Naive thymus-derived CD8-positive, alpha-beta T cell (primary cell): ENCODE measurements at places on chromosomes 13 and 19.

DNA sequence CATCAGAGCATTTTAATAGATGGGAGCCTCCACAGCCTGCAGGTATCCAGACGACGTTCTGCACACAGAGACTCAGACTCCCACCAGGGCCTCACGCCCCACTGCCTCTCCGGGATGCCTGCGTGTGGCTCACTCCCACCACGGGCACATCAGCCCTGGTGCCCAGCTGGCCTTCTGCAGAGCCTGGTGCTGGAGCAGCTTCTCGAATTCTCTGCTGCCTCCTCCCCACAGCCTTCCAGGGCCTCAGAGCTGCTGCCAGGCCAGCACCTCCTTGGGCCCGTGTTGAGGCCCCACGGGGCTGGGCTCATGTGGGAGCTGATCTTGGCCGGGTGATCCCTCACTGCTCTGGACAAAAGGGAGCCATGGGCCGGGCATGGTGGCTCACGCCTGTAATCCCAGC, 90.9 kb downstream of the KDM4B start:
- DNase-seq = no peak

GRCh38 chr19:42831221-42832019, 48.1 kb downstream of the PSG1 start:
- DNase-seq = no peak

DNA sequence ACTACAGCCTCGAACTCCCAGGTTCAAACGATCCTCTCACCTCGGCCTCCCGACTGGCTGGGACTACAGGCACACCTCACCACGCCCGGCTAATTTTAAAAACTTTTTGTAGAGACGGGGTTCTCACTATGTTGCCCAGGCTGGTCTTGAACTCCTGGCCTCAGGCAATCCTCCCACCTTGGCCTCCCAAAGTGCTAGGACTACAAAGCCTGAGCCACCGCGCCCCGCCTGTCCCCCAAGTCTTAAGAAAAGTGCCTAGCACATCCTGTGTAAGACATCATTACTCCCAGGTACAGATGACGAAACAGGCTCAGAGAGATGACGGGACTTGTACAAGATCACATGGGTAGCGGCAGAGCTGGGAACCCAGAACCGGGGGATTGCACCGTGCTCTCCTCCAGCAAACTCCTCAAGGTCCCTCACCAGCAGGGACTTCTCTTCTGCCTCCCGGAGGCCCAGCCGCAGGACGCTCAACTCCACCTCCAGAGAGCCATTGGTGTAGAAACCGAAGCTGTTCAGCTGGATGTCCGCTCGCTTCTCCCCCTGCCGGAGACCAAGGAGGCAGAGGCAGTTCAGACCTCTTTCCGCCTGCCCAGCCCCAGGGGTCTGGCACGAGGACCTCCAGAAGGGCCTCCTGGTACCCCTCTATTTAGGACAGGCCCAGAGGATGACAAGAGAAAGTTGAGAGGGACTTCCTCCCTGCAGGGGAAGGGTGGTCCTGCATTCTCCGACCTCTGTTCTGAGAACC, 1.0 kb downstream of the GPR108 start:
- peak; percentile 50 for DNase-seq

DNA sequence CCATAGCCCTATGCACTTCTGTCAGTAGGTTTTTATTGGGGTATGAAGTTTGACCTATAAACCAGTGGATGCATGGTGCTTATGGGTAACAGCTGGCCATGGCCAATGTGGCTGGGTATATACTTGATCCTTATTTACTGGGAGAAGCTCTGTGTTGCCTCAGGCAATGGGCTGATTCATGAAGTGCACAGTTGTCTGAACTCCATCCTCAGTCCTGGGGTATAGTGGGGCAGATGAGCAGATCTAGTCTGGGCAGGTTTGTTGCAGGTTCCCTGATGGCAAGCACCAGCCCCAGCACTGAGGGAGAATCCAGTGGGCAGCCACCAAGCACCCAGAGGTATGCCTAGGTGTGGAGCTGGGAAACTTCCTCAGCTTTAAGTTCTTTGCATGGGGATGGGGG, 274.4 kb downstream of the TDRD3 start:
- DNase-seq = no peak

- no peak for DNase-seq
Observed at GRCh38 chr13:43915451-43915850, 35.7 kb downstream of the LACC1 start.

DNA sequence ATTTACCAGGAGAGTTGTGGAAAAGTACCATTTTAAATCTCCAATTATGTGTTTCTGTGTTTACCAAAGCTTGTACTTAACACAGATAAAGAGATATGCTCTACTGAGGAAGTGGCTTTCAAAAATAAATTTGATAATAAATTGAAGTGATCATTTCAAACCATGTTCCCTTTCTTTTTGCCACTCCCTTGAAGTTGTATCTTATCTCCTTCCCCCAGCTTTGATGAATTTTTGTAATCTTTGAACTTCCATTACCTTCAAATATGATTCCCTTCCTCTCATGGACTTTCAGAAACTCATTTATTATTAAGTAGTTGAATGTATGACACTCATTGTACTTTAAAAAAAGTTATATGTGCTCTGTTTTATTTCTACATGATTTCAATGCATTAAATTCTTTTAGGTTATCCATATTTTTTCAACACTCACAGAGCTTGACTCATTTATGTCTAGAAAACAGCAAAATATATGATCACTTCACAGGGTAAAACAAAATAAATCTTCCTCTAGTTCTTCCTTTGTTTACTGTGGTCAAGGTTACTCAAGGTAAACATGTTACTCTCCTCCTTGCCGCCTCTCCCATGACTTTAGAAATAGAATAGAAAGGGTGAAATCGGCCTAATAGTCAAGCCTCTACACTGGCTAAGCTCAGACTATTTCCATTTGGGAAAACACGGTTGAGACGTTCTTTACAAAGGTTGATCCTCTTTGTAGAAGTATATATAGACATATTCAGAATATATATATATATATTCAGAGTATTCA, 251.2 kb upstream of the SPRY2 start:
- no peak for DNase-seq

DNA sequence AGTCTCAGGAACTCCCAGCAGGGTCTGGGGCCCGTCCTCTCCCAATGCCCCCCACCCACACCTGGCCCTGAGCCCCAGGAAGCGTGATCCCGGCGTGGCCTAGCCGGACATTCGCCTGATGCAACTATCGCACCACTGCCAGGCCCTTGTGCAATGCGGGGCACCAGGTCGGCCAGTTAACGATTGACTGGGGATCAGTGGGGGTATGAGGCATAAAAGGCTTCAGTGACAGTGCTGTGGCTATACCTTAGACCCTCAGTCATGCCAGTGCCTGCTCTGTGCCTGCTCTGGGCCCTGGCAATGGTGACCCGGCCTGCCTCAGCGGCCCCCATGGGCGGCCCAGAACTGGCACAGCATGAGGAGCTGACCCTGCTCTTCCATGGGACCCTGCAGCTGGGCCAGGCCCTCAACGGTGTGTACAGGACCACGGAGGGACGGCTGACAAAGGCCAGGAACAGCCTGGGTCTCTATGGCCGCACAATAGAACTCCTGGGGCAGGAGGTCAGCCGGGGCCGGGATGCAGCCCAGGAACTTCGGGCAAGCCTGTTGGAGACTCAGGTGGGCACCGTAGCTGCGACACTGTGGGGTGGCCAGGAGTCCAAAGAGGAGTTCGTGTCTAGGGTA, at the start of gene ANGPTL8:
Gene ANGPTL8, plus strand, starts transcription at position 243 of the 624 bp plus-strand sequence. Its CDS starts 19 bp downstream, at position 262.
- DNase-seq = no peak
